Dermis microvascular lymphatic vessel endothelial cell (primary cell): ENCODE measurements at places on chromosomes 4 and X. TPM values are rescaled to one million over a fixed set of nuclear protein-coding genes. Genes with fewer than 3 reads are reported as not detected.

DNA sequence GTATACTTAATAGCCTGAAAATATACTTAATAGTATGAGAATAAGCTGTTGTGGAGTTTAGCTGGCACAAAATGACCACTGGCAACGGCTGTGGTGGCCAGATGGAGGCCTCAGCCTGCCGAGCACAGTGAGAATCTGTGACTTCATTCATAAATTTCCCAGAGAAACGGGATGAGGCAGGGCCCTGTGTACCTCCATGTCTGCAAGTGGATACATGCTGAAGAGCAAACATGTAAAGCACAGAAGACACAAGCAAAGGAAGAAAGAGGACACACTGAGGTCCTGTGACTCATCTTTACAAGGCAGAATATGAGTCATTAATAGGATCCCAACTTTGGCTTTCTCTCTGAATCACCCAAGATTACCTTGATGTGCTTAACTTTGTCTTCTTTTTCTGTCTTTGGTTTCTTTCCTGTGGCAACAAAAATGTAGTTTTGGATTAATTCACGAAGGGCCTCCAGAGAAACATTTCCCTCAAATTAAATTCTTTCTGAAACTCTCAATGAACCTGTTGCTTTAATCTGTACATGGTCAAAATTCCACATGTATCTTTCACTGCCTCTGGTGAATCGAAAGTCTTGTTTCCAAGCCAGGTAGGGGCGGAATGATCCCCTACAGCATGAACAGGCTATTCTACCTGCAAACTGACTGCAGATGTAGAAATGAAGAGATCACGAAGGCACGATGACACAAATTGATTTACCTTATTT, 56.4 kb downstream of the IRF2 start:
- no peak for DNase-seq

Gene ANK2
- 72.4 and 76.7 TPM in 2 replicates for total RNA-seq

Gene TMEM175
- 7.6 and 13.8 TPM in 2 replicates for total RNA-seq

GRCh38 chr4:123667496-123667895, 270.9 kb downstream of the SPRY1 start:
- DNase-seq = no peak

DNA sequence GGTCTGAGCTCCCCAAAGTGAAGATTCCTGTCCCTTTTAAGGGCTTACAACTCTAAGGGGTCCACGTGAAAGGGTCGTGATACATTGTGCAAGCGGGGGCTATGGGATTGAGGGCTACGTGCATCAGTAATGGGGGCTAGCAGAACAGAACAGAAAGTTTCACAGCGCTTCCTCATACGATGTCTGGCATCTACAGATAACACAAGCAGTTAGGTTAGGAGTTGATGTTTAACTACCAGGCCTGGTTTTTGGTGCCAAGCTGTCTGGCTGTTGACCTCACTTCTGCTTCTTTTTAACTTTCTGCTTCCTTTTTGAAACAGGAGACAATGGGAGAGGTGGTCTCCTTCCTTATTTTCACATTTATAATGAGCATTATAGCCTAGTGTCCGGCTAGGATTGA, 368.6 kb upstream of the CXorf51A start:
- no peak for DNase-seq

DNA sequence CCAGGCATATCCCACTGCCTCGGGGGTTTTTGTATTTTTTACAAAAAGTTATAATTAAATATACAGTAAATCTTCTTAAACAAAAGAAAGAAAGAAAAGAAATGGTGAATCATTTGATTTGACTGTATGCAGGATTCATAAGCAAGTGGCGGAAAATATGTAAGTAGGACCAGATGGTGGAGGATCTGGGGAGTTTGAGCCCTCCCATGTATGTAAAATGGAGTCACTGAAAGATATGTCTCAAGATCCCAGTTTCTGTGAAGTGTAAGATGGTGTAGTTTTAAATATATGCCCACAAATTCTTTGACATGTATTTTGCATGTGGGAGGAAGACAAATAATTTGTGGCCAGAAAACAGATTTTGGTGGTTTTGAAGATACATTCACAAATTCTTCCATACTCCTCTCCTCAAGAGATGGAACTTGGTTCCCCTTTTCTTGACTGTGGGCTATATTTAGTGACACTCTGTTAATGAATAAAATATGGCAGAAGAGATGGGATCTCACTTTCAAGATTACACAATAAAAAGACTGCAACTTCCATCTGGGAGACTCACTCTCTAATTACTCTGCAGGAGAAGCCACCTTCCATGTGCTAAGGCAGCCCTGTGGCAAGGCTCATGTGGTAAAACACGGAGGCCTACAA, 133.6 kb upstream of the S100G start:
- no peak for DNase-seq

GRCh38 chr4:52370576-52370975, 288.5 kb downstream of the USP46 start:
- DNase-seq = no peak

DNA sequence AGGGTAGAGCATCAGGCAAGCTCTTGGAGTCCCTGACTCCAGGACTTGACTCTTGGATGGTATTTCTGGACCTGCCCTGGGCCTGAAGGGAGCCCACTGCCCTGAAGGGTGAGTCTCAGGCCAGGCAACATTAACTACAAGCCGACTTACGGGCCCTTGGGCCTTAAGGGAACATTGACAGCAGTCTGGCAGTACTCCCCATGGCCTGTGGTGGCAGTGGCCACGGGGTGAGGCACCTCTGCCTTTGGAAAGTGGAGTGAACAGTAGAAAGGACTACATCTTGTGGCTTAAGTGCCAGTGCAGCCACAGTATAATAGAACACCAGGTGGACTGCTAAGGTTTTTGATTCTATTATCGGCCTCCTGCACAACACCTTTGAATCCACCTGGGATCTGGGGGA, 36.3 kb downstream of the SH3BGRL start:
- no peak for DNase-seq

DNA sequence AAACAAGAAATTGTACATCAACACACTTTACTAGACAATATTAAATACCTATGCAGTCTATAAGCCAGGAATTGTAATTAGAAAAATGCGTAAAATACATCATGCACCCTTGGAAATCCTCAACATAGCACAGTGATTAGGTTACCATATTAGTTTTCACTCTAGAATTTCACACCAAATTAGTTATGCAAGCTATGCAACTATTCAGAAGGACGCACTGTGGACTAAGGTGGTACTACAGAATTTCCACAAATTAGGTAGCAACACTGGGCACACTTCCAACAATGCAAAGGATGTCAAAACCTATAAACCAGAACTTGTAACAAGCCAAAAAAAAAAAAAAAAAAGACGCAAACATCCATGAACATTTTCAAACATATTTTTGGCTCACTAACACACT, 71.1 kb upstream of the ZCCHC13 start:
- peak; percentile 58 for DNase-seq

DNA sequence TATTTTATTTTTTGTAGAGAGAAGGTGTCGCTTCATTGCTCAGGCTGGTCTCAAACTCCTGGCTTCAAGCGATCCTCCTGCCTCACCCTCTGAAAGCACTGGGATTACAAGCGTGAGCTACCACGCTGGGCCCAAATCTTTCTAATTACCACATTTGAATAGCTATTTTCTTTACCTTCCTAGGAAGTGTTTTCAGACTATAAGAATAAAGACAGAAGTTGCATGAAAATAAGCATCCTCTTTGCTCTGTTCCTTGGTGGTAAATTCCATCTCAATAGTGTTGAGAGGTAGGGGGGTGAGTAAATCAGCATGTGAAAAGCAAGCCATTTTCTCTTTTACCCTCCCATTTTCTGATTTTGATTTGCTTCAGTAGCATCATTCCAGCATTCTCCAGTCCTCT, 122.4 kb downstream of the LARP7 start:
- DNase-seq = no peak

Gene PCYT1B
- under 0.01 TPM in 1 of 2 replicates, not detected in the other for total RNA-seq

Gene P2RY8
- total RNA-seq = 0.13 and 0.76 TPM in 2 replicates

DNA sequence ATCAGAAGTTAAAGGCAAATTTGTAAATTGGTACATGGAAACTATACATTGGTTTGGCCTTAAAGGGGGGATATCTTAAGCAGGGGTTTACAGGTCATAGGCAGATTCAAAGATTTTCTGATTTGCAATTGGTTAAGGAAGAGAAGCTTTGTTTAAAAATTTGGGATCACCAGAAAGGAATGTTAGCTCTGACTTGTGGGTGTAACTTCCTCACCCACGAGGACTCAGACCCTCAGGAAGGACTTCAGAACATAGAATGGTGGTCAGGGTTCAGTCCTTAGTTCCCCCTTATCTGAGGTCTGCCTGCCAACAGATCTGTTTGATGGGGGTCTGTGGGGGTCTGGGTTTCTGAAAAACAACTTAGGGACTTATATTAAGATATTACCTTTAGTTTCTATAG, 427.4 kb upstream of the DIPK2B start:
- DNase-seq = no peak

- DNase-seq = no peak
Measured at GRCh38 chrX:19388064-19388679, 44.4 kb downstream of the PDHA1 start.

Gene HAUS7
- 11.6 and 13.9 TPM in 2 replicates for total RNA-seq

DNA sequence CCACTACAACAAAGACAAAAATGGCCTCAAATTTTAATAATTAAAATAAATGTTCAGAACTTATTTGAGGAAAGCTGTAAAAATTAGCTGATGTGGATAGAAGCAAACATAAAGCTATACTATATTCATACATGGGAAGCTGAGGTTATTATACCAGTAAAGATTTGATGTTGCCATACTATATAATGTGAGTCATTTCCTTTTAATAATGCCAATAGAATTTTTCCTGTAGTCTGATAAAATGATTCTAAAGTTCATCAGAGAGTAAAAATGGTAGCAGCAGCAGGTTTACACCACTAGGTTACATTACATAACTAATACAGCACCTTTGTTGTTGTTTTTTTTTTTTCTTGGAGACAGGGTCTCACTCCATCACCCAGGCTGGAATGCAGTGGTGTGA, 45.5 kb upstream of the CYP2U1 start:
- no peak for DNase-seq

DNA sequence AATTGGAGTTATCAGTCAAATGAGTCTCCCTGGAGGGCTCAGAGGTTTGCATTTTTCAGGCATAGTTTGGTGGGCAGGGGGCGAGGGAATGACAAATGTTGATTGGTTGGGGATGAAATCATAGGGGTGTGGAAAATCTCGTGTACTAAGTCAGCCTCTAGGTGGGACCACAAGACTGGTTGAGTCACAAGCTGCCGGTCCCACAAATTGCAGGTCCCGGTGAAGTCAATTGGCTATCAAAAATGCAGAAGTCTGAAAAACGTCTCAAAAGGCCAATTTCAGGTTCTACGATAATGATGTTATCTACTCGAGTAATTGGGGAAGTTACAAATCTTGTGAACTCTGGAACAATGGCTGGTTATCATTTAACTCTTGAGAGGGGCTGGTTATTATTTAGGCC, 98.8 kb upstream of the DHX15 start:
- DNase-seq = no peak

Gene CCDC160
- total RNA-seq = not detected in 2 replicates

Gene COX7B2
- total RNA-seq = not detected in 2 replicates
